ENCODE measurements at places on chromosomes 3 and 15.

- DNase-seq, result no peak
Measured at GRCh38 chr15:71002316-71002715, 109.7 kb downstream of the LRRC49 start.

DNA sequence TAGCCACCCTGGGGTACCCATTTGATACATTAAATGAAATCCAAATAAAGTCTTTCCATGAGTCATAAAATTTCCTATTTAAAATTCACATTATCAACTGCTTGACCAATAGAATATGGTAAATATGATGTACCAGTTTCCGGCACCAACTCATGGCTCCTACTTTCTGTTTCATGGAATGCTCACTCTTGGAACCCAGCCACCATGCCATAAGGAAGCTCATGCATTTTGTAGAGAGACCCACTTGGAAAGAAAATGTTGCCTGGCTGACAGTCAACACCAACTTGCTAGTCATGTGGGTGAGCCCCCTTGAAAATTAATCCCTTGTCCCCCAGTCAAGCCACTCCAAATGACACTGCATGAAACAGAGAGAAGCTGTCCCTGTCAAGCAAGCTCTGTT, 57.2 kb downstream of the WWTR1 start:
- DNase-seq, result no peak

DNA sequence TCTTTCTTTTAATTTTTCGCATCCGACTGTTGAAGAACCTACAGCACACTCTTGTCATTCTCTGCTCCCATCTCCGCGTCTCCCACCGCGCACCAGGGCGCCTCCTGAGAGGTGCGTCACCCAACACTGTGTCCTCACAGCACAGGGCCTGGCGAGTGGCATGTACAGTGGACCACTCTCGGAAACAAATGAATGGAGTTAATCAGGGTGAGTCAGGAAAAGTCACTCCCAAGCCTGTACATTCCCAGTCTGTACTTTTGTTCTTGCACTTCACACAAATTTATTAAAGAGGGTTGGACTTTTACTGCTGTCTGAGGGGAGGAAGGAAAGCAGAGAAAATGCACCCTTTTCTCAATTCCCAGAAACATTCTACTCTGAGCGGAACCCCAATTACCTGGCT, 625 bp downstream of the COL6A6 start:
- DNase-seq, result no peak

GRCh38 chr3:196531418-196531817, 16.3 kb upstream of the SMCO1 start:
- no peak for DNase-seq

DNA sequence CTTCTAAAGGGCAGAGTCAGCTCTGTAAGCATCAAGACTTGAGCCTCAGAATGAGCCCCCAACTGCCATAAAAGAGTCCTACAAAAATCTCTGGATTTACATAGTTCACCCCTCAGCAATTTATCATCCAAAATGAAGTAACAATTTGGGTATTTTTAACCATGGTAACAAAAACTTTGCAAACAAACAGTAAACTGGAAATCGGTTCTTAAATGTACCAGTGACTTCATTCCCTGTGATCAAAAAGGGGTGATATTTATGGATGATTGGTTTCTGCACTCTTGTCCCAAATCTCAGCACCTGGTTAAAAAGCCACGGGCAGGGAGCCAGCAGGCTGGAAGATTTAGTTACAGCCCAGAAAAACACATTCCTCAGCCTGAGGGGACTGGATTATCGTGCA, 73.6 kb downstream of the TFG start:
- DNase-seq, result no peak

Data from stimulated activated CD8-positive, alpha-beta memory T cell treated with anti-CD3 and anti-CD28 coated beads, Interleukin-4, amount 100 ng/mL, for 4 hours (primary cell).